Hindlimb muscle (tissue), 1 donor: ENCODE measurements at places on chromosomes 3 and 15.

- no peak for DNase-seq
These were observed 96.6 kb upstream of the LIMD1 start for GRCh38 chr3:45497963-45498362.

DNA sequence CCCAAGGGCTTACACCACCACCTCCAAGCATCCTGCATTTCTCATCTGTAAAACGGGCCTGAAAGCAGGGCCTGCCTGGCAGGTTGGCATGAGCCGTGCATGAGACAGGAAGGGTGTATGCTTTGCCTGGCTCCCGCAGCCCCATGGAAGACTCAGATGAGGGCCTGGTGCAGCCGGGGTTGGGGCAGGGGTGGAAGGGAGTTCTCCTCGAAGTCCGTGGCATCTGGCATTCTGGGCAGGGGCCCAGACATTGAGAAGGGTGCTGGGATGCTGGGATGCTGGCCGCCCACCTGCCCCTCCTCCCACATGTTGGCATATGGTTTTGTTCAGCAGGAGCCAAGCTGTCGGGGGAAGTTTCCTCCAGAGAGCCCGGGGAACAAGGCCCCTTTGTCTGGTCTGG is 13.0 kb upstream of the FBLN2 start:
- no peak for DNase-seq

GRCh38 chr15:65862682-65863081 is 6.6 kb upstream of the RAB11A start:
- no peak for DNase-seq

DNA sequence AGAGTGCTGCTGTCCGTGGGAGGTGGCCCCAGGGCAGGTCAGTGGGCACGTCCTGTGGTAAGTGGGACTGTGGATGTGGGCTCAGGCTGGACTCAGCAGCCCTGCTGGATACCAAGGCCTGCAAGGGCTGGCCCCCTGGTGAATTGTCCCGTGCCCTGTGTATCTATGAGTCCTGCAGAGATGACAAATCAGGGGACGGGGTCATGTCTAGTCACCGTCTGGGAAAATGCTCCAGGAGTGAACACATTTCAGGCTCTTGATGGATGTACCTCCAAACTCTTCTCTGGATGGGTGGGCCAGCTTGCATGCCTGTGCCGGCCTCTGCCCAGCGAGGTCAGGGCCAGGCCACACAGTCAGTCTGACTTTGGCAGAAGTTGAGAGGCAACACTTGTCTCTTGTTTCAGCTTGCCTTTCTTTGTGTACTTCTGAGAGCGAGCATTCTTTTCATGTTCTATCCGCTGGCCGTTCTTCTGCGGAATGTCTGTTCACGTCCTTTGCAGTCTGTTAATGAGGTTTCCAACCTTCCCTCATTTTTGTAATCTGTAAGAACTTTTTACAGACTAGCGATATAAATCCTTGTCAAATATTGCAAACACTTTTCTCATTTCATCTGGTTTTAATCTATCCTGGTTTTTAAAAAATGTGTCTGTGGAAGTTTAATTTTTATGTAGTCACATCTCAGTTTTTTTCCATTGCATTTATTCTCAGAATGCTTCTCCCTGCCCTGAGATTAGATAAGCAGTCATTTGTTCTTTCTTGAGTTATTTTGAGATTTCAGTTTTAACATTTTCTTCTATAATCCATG is 11.4 kb upstream of the STAB1 start:
- no peak for DNase-seq

DNA sequence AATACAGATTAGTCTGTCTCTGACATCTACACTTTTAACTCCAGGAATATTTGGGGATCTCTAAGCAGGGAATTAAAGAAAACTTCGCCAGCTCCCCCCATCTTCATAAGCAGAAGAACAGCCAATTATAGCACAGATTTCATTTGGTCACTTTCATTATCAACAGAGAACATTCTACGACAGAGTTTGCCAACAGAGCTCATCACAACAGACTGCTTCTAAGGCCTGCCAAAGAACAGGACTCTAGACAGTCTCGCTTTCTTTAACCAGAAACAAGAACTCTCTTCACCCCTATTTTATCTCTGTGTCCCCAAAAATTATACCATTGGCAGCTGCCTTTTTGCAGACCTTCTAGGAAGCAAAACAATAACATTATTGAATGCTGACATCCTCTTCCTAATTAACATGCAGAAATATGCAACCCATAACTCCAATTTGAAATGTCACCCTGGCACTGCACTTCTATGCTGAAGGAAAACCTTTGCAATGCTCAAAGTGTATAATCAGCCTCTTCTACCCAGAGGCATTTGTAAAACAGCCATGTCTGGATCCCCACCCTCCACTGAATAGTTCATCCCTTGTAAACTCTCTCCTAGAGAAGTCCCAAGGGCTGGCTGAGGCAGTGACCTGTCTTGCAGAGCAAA is 552.8 kb downstream of the MAGI1 start:
- DNase-seq, result no peak

GRCh38 chr3:115428841-115429240 is 194.5 kb upstream of the GAP43 start:
- DNase-seq, result no peak

DNA sequence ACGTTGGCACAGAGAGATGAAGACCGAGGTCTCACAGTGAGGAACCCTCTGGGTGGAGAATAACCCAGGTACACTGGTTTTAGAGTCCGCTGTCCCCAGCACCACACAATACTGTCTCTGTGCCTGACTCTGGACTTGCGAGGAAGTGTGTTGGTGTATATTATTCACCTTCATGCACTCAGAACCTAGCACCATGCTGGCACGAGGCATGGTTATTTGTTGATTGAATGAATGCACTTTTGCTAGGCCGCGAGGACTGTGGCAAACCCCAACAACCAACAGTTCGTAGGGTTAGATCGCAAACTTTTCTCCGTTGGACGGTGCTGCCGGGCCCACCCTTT is 484 bp upstream of the C3orf52 start:
- DNase-seq, result no peak
